Bronchial smooth muscle cell (primary cell): ENCODE measurements at places on chromosomes 3 and 15. TPM values are rescaled to one million over a fixed set of nuclear protein-coding genes. Genes with fewer than 3 reads are reported as not detected.

The SPESP1 gene
- total RNA-seq, result 6.8 and 14.3 TPM in 2 replicates

The GPR149 gene
- not detected in 2 replicates for total RNA-seq

The C3orf52 gene
- 2.0 and 3.0 TPM in 2 replicates for total RNA-seq

The IQCF5 gene
- total RNA-seq, result not detected in 2 replicates

The POLQ gene
- total RNA-seq, result 1.9 and 2.7 TPM in 2 replicates

The RFTN1 gene
- 59.6 and 94.0 TPM in 2 replicates for total RNA-seq

The SOX2 gene
- total RNA-seq, result not detected in 2 replicates

The DHX36 gene
- total RNA-seq, result 17.8 and 34.8 TPM in 2 replicates

The SEMA3G gene
- total RNA-seq, result 0.26 TPM in 1 of 2 replicates, not detected in the other

The CHRFAM7A gene
- 0.32 and 0.69 TPM in 2 replicates for total RNA-seq

The ZNF710 gene
- 6.4 and 6.5 TPM in 2 replicates for total RNA-seq

The ITPKA gene
- total RNA-seq, result 5.2 TPM in 2 replicates

The ARIH1 gene
- total RNA-seq, result 35.0 and 71.2 TPM in 2 replicates

The TMEM108 gene
- not detected in 2 replicates for total RNA-seq

The SYNM gene
- total RNA-seq, result 2.2 and 2.5 TPM in 2 replicates

The MYL3 gene
- total RNA-seq, result 0.09 TPM in 1 of 2 replicates, not detected in the other

The CEP70 gene
- total RNA-seq, result 23.8 and 26.3 TPM in 2 replicates

The PPP1R14D gene
- total RNA-seq, result not detected in 2 replicates

The PLCB2 gene
- total RNA-seq, result under 0.01 and 0.16 TPM in 2 replicates

The HHATL gene
- not detected in 2 replicates for total RNA-seq

The EFCAB12 gene
- under 0.01 TPM in 1 of 2 replicates, not detected in the other for total RNA-seq

The ITGA11 gene
- 0.63 and 22.3 TPM in 2 replicates for total RNA-seq

The HCN4 gene
- total RNA-seq, result under 0.01 TPM in 1 of 2 replicates, not detected in the other

The IGF1R gene
- 24.0 and 43.8 TPM in 2 replicates for total RNA-seq

The CELF6 gene
- 0.26 and 0.47 TPM in 2 replicates for total RNA-seq

The SPATA12 gene
- under 0.01 TPM in 1 of 2 replicates, not detected in the other for total RNA-seq

The TRPC1 gene
- 43.8 and 55.2 TPM in 2 replicates for total RNA-seq

The FEZF2 gene
- total RNA-seq, result not detected in 2 replicates

The CHRNA5 gene
- 0.47 and 0.94 TPM in 2 replicates for total RNA-seq

The TRNT1 gene
- total RNA-seq, result 15.8 and 19.9 TPM in 2 replicates

The EFCC1 gene
- under 0.01 TPM in 1 of 2 replicates, not detected in the other for total RNA-seq

The GP9 gene
- not detected in 2 replicates for total RNA-seq

The CCR8 gene
- total RNA-seq, result not detected in 2 replicates

The SLC2A2 gene
- not detected in 2 replicates for total RNA-seq

The ZBED2 gene
- under 0.01 TPM in 1 of 2 replicates, not detected in the other for total RNA-seq

The ULK4 gene
- total RNA-seq, result 9.9 and 11.8 TPM in 2 replicates

The GNAT1 gene
- total RNA-seq, result not detected in 2 replicates

The CASR gene
- not detected in 2 replicates for total RNA-seq

The FSD2 gene
- not detected in 2 replicates for total RNA-seq

The SEMA6D gene
- 4.9 and 9.5 TPM in 2 replicates for total RNA-seq

The EIF4A2 gene
- total RNA-seq, result 877 and 1,165 TPM in 2 replicates

The RARB gene
- total RNA-seq, result 3.1 and 11.7 TPM in 2 replicates

The QRICH1 gene
- total RNA-seq, result 41.7 and 59.1 TPM in 2 replicates

The SPINK8 gene
- total RNA-seq, result not detected in 2 replicates

The FMN1 gene
- total RNA-seq, result 2.8 and 26.4 TPM in 2 replicates

The POU1F1 gene
- total RNA-seq, result not detected in 2 replicates
